ENCODE measurements at places on chromosomes 13 and 19.

GRCh38 chr13:48278806-48279205 is 24.7 kb upstream of the RB1 start:
- DNase-seq = no peak

DNA sequence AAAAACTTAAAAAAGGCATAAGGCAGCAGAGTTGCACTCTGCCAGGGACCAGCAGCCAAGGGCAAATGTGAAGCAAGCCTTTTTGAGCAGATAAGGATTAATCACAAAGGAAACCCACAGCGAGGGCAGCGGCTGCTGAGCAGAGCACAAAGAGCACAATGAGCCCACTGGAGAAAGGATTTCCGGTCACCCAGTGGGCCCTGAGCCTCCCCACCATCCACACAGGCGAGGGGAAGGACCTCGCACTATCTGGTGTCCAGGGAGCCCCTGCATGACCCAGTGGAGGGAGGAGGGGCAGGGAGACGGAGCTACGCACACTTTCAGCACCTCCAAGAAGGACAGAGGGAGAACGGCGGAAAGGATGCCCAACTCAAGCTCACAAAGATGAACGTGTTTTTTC is 40.0 kb downstream of the COL4A1 start:
- no peak for DNase-seq

GRCh38 chr19:55679343-55680257 is 4.6 kb downstream of the EPN1 start:
- DNase-seq = no peak

DNA sequence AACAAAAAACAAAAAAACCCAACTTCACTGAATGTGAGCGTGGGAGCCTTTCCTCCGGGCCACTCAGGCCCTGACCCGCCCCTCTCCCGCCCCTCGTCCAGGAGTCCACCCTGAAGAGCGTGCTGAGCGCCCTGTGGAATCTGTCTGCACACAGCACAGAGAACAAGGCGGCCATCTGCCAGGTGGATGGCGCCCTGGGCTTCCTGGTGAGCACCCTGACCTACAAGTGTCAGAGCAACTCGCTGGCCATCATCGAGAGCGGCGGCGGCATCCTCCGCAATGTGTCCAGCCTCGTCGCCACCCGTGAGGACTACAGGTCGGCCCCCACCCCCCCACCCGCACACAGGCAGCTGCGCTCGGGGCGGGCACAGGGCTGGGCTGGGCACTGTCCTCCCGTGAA is 11.9 kb downstream of the APC2 start:
- DNase-seq = no peak

DNA sequence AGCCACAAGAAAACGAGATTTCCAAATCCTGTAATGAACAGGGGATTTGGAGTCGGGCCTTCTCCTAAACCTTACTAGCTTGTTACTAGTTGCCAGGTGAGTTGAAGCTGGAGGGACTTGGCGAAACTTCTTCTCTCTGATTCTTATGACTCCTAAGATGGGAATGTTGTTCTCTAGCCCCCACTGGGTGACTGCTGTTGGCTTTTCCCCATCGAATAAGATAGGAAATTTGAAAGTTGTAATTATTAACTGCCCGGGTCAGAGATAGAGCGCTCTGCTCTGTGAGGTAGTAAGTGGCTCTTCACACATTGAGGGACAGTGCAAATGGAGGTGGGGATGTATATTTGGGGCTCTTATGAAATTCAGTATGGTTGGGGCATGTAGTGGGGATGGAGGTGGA is 111.2 kb upstream of the MBNL2 start:
- DNase-seq = no peak

DNA sequence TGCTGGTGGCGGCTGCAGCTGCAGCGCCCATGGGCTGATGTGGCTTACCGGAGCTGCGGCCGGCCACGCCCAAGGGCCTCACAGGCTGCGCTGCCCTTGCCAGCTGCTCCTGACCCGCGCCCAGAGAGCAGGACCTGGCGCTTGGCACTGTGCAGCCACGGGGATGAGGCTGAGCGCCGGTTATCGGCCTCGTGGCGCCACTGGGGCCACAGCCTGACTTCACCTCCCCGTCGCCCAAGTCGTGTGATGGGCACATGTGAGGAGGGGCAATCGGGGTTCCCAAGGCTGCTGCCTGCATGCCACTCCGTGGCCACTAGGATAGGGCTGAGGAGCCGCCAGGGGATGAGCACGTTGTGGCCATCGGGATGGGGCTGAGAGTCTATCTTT is 77.2 kb upstream of the PABPC3 start:
- DNase-seq = no peak

- no peak for DNase-seq
These were observed 648.3 kb upstream of the ARGLU1 start for GRCh38 chr13:107216046-107216755.

DNA sequence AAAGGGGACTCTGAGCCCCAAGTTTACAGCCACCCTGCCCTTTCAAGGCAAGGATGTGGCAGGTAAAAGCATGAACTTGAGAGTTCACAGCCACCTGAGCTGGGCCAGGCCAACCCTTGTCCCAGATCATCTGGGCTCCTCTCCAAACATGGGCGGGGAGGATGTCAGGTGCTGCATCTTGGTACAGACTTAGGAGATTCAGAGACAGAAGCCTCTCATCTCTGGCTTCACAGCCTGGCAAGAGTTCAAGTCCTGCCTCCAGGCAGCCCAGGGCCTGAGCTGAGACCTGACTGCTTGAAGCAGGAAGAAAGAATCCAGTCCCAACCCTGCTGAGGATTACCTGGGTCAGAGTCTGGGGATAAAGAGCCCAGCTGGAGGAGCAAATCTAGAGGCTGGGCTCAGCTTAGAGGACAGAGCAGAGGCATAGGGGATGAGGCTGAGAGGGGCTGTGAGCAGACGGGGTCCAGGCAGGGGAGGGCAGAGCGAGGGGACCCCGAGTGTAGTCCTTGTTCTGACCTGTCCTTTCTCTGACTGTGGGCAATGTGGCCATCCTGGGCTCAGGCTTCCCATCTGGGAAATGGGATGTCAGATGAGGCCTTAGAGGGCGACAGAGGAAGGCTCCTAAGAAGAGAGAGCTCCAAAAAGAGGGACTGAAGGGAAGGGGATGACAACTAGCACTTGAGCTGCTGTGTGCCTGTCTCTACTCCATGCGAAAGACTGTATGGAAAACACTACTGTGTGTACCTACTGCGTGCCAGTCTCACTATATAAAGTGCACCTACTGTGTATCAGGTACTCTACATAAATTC is 6.6 kb upstream of the OR10H5 start:
- no peak for DNase-seq

GRCh38 chr13:18998389-18998788 is 183.2 kb downstream of the TUBA3C start:
- no peak for DNase-seq

- no peak for DNase-seq
These were observed 15.4 kb upstream of the CD22 start for GRCh38 chr19:35313587-35313986.

DNA sequence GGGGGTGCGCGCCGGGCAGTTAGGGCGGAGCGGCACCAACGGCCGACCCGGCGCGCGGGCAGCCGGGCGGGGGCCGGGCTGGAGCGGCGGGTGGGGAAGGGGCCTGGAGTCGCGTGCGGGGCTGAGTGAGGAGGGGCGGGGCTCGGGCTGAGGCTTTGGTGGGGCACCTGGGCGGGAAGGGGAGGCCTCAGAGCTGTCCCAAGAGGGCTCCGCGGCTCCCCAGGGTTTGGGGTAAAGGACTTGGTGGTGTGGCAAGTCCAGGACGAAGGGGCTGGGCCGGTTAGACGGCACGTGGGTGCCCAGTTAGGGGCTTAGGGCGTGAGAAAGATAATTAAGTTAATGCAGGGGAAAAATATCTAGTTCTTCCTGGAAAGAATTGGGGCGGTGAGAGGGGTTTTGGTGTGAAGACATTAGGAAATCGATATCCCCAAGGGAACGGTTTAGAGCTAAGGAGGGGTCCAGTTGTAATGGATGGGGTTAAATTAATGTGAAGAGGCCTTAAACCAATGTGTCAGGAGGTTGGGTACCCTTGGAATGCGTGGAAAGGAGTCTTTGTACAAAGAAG is 496 bp downstream of the ZNF574 start:
- DNase-seq = no peak

GRCh38 chr19:49847731-49848696 is 2.9 kb upstream of the PTOV1 start:
- DNase-seq = peak; percentile 17

- no peak for DNase-seq
These were observed 1147.5 kb downstream of the DIAPH3 start for GRCh38 chr13:59016250-59016649.

GRCh38 chr13:41032691-41033376 is 13.7 kb upstream of the ELF1 start:
- no peak for DNase-seq

DNA sequence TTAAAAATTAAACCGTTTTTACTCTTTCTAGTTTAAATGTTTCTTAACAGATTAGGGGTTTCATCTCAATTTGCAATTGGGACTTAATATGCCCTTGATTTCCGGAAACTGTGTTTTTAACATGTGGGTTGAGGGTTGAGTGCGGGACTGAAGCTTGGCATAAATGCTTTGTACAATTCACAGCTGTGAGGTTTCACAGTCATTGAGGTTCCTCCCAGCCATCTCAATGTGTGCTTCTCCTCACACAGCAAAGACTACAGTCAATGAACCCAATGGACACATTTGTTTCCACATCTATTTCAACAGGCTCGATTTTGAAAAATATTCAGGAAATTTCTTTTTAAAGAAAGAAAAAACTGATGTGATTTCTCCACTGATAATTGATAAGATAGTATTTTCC is 328.6 kb downstream of the TBC1D4 start:
- DNase-seq = no peak

GRCh38 chr13:36820222-36820621 is 1.2 kb downstream of the RFXAP start:
- DNase-seq = no peak

GRCh38 chr13:21176982-21177284 is 475 bp downstream of the MRPL57 start:
- DNase-seq = no peak

DNA sequence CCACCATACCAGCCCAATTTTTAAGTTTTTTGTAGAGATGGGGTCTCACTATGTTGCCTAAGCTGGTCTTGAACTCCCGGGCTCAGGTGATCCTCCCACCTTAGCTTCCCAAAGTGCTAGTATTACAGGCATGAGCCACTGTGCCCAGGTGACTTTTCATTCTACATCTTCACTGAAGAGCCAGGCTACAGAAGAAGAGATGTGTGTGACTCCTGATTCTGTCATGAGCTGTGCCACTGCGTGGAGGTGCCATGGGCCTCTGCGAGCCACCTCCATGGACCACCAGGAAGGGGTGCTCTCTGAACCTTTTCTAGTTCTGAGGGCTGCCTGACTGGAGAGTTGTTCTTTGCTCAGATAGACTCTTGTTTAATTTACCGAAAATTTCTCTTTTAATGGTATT is 56.6 kb upstream of the RANBP3 start:
- no peak for DNase-seq

- no peak for DNase-seq
These were observed 142.8 kb upstream of the SOX1 start for GRCh38 chr13:111923991-111924677.

DNA sequence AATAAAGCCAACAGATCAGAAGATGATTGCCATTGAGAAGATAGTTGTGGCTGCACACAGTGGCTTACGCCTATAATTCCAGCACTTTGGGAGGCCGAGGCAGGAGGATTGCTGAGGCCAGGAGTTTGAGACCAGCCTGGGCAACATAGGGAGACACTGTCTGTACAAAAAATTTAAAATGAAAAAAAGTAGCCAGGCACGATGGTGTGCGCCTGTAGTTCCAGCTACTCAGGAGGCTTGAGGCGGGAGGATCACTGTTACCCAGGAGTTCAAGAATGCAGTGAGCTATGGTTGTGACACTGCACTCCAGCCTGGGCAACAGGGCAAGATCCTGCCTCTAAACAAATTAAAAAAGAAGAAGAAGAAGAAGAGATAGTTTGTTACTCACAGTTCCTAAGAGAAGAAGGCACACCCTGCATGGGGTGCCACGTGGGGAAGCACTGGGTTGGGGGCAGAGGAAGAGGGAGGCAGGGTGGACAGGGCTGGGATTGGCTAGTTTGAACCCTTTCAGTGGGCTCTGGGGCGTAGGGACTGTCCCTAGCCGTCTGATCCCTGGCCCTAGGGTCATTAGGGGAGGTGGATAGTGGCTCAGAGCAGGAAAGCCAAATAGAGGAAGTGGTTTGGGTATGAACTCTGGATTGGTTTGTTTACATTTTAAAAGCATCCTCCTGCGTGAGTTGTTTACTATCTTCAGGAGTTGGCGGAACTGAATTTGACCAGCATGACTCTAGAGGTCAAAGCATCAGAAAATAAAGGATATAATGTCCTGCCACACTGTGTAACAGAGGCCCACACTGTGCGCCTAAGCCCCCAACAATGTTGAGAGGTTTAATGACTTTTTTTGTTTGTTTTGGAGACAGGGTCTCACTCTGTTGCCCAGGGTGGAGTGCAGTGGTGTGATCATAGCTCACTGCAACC is 60.5 kb upstream of the MEDAG start:
- DNase-seq = no peak

- no peak for DNase-seq
These were observed 7.8 kb downstream of the C19orf38 start for GRCh38 chr19:10855879-10856522.

DNA sequence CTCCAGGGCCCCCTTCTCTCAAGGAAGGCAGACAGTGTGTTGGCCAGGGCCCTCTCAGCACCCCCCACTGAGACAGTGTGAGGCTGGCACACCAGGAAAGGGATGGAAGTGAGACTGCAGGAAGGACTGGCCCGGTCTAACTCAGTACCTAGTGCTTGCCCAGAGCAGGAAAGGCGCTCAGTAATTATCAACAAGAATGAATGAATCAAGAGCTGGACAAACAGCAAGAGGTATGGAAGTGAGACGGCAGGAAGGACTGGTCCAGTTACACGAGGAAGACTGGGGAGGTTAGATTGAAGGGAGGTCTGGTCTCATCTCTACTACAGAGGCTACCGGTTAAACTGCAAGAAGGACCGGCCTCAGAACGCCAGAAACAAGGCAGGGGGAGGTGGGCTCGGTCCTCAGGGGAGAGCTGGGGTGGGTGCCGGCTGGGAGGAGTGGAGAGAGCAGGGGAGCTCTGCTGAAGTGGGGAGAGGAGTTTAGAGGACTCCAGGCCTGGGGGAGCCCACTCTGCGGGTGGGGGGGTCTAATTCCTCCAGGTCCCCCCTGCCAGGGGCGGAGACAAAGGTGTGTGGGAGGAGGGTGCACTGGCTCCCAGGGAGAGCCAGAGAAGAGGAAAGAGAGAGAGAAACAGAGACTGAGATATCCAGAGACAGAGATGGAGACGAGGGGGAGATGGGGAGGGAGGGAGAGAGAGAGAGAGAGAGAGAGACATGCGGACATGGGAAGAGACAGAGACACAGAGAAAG is 1.1 kb downstream of the SLC8A2 start:
- no peak for DNase-seq

DNA sequence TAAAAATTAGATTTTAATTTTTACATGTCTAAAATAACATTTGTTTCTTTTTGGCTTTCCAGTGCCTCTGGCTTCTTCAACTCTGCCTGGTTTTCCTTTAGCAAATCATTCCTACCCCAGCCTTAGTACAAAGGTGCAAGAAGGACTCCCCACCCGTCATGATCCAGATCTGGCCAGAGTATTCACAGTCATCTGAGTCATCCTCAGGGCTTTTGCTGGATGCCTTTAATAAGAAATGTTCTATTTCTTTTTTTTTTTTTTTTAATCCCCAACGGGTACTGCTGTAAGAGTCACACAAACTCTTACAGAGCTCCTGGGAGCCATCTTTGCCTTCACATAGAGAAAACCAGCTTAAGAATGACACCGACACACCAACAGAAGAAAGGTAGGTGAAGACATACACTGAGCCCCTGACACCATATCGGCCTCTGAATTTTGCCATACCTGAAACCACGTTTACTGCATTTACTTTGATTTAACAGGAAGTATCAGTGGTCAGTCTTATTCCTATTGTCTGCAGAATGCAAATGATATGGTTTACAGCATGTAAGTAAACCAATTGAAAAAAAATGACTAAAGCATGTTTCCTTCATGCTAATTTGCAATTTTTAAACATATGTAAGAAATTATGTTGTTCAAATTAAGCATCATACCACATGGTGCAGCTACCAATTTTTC is 184.4 kb downstream of the NALCN start:
- DNase-seq = no peak
